ENCODE measurements at places on chromosomes 2 and 18. TPM values are rescaled to one million over a fixed set of nuclear protein-coding genes. Genes with fewer than 3 reads are reported as not detected.

GRCh38 chr18:4236940-4237663 is 218.0 kb downstream of the DLGAP1 start:
- DNase-seq = no peak
- no peaks in the 10 kb centered on the region for H3K4me1 ChIP-seq
- no peak overlapping the region for H3K27ac ChIP-seq
- H3K27me3 ChIP-seq = no peaks in the 10 kb centered on the region
- H3K36me3 ChIP-seq = no peaks in the 10 kb centered on the region

DNA sequence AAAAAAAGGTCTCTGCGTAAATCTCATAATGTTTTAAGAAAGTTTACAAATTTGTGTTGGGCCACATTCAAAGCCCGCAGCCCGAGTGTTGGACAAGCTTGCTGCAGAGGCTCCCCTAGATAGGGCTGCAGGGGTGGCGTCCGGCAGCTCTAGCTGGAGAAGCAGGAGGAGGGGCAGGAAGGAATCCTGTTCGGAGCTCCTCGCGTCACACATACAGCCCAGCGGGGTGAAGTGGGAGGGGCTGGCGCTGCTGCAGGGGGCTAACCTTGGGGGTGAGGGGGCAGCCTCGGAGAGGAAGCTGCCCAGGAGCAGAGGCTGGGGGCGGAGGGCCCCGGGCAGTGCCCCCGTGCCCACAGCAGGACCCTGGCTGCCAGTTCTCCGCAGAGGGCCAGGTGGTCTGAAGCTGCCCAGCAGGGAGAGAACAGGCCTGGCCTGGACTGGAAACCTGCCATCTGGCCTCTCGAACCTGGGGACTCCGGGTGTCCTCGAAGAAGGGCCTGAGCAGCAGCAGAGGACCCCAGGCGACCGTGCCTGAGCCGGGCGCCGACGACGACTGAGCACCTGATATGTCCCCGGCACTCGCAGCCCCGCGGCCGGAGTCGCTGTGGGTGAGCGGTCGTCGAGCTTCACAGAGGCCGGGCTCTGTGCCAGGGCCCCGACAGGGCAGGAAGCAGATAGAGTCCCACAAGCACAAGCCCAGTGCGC is 2.6 kb upstream of the GPR35 start:
- DNase-seq = peak; percentile 48
- H3K4me1 ChIP-seq = no peaks in the 10 kb centered on the region
- H3K4me3 ChIP-seq = no peak overlapping the region
- H3K36me3 ChIP-seq = peaks cover 12% of the 10 kb centered on the region

DNA sequence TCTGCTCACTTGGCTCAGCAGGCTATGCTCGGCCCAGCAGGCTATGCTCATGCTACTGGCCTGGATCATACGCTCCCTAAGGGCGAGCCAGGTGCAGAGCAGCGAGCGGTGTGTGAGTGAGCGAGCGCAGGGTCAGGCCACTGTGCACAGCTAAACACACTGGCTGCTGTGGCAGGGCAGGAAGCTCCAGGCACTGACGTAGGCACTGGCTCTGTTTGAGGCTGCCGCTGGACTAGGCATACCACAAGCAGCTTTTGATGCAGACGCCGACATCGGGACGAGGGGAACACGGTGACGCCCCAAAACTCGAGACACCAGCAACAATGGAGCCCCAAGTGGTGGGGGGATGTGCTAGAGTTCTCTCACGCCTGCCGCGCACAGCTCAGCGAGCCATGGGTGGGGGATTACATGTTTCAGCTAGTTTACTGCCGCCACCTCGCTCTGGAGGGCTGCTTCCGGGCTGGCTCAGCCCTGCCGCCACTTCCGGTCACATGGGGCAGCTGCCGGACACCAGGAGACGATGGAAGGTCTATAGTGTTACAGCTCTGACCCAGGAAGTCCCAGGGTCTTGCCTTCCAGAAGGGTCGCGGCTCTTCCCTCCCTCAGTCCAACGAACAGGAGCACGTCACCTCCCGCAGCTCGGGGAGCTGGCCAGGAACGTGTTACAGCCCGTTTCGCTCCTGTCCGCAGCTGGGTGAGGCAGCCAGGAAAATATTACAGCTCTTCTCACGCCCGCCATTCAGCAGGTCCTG is 1176.9 kb upstream of the LRRTM1 start:
- no peak for DNase-seq
- no peaks in the 10 kb centered on the region for H3K4me1 ChIP-seq
- no peak overlapping the region for H3K27ac ChIP-seq
- H3K36me3 ChIP-seq = no peaks in the 10 kb centered on the region

DNA sequence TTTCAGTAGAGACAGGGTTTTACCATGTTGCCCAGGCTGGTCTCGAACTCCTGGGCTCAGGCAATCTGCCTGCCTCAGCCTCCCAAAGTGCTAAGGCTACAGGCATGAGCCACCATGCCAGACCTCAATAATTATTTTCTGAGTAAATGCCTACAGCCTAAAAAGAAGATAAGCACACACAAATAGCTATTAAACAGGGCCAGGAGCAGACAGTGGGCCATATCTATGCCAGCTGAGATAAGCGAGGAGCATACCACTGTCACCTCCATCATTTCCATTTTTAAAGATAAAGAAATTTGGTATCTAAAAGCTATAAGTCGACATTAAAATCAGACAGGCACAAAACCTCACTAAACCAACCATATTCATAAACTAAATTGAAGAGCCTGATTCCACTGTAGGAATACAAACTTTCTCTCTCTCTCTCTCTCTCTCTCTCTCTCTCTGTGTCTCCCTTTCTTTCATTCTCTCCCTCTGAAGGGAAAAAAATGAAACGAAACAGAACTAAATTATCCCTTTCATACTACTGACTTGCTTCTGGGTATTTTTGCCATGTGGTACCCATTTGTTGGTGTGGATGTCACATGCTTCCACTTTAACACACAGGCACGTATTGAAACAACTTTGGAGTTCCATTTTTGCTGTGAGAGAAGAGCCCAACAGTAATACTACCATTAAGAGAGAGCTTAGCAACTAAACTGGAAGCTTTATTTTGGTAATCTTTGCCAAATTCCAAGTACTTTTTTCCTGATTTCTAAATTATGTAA is 51.0 kb downstream of the FARSB start:
- H3K36me3 ChIP-seq = no peaks in the 10 kb centered on the region
- H3K4me1 ChIP-seq = no peaks in the 10 kb centered on the region
- no peak overlapping the region for H3K4me3 ChIP-seq
- DNase-seq = no peak

- H3K27ac ChIP-seq = no peak overlapping the region
- no peaks in the 10 kb centered on the region for H3K4me1 ChIP-seq
- no peak overlapping the region for H3K4me3 ChIP-seq
- DNase-seq = no peak
- H3K27me3 ChIP-seq = no peaks in the 10 kb centered on the region
Observed at GRCh38 chr18:49734836-49735235, 78.5 kb downstream of the ACAA2 start.

DNA sequence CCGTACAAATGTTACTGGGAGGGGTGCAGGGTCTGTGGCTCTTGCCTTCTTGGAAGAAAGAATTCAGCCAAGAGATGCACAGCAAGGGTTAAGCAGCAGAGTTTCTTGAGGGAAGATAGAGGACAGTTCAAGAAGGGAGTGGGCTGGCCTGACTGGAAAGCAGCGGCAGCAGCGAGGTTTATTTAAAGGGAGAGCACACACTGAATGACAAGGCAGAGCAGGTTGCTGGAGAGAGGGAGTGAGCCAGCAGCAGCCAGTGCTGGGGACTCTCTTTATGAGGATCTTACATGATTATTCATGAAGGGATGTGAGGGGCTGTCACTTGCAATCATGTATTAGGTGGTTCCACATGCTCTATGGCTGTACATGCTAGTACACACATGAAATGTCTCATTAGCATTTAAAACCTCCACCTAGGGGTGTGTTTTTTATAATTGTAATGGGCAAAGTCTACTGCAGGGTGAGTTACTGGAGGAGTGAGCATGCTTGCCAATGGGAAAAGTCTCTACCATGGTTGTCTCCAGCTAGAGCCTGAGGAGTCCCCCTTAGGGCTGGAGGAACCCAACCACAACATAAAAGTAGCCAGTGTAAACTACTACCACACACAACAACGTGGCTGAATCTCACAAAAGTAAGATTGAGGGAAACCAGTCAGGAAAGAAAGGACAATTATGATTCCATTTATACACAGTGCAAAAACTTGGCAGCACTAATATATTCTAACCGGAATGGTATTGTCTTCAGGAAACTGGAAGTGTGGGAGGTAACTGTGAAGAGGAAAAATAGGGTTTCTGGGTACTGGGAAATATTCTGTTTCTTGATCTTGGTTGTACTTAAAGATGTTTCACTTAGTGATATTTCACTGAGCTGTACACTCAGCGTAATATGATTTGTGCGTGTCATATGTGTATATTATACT is 87.6 kb upstream of the FAM110C start:
- H3K36me3 ChIP-seq = no peaks in the 10 kb centered on the region
- DNase-seq = peak; percentile 53
- H3K27me3 ChIP-seq = no peaks in the 10 kb centered on the region
- no peak overlapping the region for H3K4me3 ChIP-seq

DNA sequence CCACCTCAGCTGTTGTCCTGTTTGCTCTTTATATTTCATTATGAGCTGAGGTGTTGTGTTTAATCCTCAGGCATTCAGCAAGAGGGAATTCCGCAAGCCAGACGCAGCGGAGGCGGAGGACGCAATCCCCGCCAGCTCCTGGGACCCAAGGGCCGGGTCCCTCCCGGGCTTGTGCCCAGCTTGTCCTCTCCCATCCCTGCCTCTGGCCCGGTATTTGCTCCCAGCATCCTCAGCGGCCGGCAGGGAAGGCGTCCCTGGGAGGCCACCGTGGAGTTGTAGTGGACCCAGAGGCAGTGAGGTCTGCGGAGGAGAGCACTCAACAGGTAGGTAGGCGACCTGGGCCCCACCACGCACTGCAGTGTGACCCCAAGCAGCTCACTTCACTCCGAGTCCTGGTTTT is 42.5 kb upstream of the FOSL2 start:
- no peak for DNase-seq
- no peaks in the 10 kb centered on the region for H3K27me3 ChIP-seq
- H3K4me1 ChIP-seq = peaks cover 3% of the 10 kb centered on the region
- H3K4me3 ChIP-seq = no peak overlapping the region

GRCh38 chr2:150689590-150689989 is 202.1 kb upstream of the RND3 start:
- no peaks in the 10 kb centered on the region for H3K4me1 ChIP-seq
- no peaks in the 10 kb centered on the region for H3K27me3 ChIP-seq
- no peak overlapping the region for H3K27ac ChIP-seq
- H3K36me3 ChIP-seq = no peaks in the 10 kb centered on the region
- no peak for DNase-seq

GRCh38 chr2:174487108-174487819 is 435 bp upstream of the GPR155 start:
- H3K36me3 ChIP-seq = no peaks in the 10 kb centered on the region
- H3K27ac ChIP-seq = peak overlapping the region; percentile 89
- DNase-seq = peak; percentile 100
- peaks cover 3% of the 10 kb centered on the region for H3K27me3 ChIP-seq
- H3K4me3 ChIP-seq = peak overlapping the region; percentile 64

- H3K27ac ChIP-seq = no peak overlapping the region
- H3K36me3 ChIP-seq = no peaks in the 10 kb centered on the region
- no peak for DNase-seq
- H3K4me1 ChIP-seq = no peaks in the 10 kb centered on the region
Observed at GRCh38 chr18:24616653-24617052, 156.2 kb downstream of the HRH4 start.

DNA sequence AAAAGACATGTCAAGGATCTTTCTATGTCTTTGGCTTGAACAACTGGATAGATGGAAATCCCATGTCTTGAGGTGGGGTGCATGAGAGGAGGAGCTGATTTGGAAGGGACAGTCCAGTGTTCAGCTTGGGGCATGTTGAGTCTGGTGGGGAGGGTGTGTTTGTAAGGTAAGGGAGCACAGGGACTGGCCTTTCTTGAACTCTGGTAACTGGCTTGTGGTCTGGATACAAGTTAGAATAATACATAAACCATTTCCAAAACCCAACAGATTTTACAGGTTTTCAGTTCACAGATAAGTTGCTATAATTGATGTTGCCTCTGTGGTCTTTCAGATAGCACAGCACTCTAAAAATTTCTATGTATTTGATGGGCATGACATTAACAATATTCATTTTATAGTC is 24.2 kb downstream of the RHBDD1 start:
- no peak overlapping the region for H3K27ac ChIP-seq
- DNase-seq = no peak
- H3K4me1 ChIP-seq = peaks cover 6% of the 10 kb centered on the region

TOGARAM2 gene
- 7.1 TPM for total RNA-seq

C2orf81 gene
- total RNA-seq = not detected

IRS1 gene
- 20.9 TPM for total RNA-seq

FBXO15 gene
- total RNA-seq = not detected
